Activated CD4-positive, CD25-positive, alpha-beta regulatory T cell treated with anti-CD3 and anti-CD28 coated beads, Interleukin-2, amount 50 U/mL, for 72 hours (primary cell): ENCODE measurements at places on chromosomes 6 and 20.

- no peak for DNase-seq
Observed at GRCh38 chr6:13920552-13920951, 4.2 kb upstream of the RNF182 start.

DNA sequence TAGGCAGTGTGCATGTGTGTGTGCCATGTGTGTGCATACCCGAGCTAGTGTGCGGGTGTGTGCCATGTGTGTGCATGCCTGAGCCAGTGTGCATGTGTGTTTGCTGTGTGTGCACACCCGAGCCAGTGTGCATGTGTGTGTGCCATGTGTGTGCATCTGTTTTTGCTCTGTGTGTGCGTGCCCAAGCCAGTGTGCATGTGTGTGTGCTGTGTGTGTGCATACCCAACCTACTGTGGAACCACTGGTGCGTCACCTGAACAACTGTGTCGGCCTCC, 5.7 kb downstream of the RBBP8NL start:
- DNase-seq = no peak

GRCh38 chr6:40852779-40853373, 186.1 kb downstream of the UNC5CL start:
- DNase-seq = peak; percentile 34

GRCh38 chr6:155212106-155212505, 51.7 kb upstream of the CLDN20 start:
- no peak for DNase-seq

DNA sequence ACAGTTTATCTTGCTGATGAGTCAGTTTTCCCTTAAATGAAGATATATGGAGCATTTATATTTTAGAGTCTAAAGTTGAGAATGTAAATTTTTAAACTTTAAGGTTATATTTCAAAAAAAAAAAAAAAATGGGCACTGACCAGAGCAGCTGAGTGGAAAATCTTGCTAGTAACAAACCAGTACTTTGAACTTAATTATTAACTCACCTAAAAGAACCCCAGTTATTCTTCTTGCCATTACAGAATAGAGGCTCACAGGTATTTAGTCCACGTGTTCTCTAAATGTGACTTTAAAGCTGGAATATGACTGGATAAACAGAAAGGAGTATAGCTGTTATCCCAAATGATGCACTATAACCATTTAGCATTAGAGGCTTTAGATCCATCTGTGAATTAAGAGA, 178.4 kb downstream of the COL9A1 start:
- no peak for DNase-seq

DNA sequence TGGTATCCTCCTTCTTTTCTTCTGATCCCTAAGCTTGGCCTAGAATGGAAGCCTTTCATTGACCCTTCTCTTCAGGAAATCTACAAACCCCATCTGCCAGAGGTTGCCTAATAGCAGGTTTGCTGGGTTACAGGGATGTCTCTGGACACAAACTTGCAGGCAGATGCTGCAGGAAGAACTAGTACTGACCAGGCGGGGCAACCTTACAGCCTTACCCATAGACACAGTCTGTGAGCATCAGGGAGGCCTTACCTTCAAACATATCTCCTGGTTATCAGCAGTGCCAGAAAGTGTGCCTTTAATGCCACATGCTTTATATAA, 2.6 kb downstream of the SCUBE3 start:
- DNase-seq = no peak

GRCh38 chr20:33507461-33507860, 17.6 kb downstream of the CBFA2T2 start:
- DNase-seq = no peak

GRCh38 chr20:7723284-7723683, 217.0 kb downstream of the HAO1 start:
- DNase-seq = no peak

GRCh38 chr6:139126255-139126654, 8.6 kb upstream of the HECA start:
- DNase-seq = no peak

GRCh38 chr6:112906726-112907125, 559.6 kb downstream of the RFPL4B start:
- no peak for DNase-seq

DNA sequence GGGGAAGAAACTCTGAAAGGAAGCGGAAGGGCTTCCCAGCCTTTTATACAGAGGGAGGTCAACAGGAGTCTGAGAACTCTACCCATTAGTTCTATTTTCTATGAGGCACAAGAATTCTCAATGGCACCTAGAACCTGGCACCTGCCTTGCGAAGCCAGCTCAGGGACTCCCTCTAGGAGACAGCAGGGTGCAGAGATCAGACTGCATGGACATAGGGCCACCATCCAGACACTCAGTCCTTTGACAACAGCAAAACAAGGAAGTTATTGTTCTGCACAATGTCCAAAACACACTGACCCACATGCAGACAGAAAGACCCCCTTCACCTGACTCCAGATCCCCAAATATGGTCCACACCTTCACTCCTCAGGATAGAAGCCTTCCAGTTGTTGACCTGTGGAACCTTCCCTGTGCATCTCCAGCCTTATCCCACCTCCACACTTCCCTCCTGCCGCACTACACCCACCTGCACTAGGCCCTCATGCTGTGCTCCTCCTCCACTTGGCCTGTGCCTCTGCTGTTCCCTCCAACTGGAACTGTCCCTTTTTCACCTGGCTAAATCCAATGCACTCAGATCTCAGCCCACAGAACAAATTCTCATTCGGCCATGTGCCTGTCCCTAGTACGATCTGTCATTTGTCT, 27.8 kb downstream of the ACSS1 start:
- no peak for DNase-seq

GRCh38 chr20:25049261-25050060, 8.5 kb downstream of the ACSS1 start:
- no peak for DNase-seq

GRCh38 chr6:152571089-152571488, 66.1 kb downstream of the SYNE1 start:
- no peak for DNase-seq

GRCh38 chr20:23233341-23233740, 117.2 kb upstream of the NXT1 start:
- no peak for DNase-seq

- DNase-seq = no peak
Observed at GRCh38 chr6:28208111-28208659, 16.9 kb upstream of the ZSCAN9 start.

GRCh38 chr20:60478533-60478932, 520.3 kb downstream of the CDH26 start:
- DNase-seq = no peak

GRCh38 chr6:154386848-154387717, 30.5 kb upstream of the IPCEF1 start:
- no peak for DNase-seq

- DNase-seq = peak; percentile 61
Observed at GRCh38 chr6:37171201-37171969, 1.4 kb downstream of the PIM1 start.

- peak; percentile 30 for DNase-seq
Observed at GRCh38 chr6:82365016-82365795, 1.6 kb downstream of the TPBG start.

DNA sequence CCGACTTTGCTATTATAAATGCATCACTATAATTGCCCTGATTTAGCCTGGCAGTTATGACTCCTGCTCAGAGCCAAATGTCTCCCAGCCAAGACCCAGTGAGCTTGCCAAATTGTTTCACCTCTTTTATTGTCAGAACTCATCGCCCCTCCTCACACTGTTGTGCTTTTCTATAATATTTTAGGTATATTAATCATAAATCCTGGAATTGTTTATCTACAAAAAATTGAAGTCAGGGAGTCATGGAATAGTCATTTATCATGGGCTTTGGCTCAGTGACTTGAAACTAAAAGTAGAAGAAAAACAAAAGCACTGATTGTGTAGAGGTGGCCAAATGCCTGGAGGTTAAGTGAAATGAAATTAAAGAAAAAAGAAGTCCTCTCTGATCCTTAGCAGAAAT, 85.6 kb downstream of the PFDN4 start:
- no peak for DNase-seq

DNA sequence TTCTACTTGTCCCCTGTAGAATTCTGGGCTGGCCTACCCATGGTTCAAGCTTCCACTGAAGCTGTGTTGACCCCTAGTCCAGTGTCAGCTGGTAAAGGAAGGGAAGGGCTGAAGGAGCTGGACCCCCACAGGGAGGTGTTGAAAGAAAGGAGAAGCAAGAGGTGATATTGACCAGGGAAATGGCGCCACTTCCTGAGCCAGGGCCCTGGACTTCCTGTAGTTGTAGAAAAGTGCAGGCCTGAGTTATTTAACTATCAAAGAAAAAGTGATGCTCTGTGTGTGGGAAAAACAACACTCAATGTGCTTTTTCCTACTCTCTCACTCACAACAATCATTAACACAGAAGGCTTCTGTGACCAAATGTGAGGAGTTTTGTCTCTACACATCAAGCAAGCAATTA, 60.0 kb upstream of the IER3 start:
- no peak for DNase-seq

- DNase-seq = no peak
Observed at GRCh38 chr20:1163105-1163504, 21.7 kb downstream of the TMEM74B start.

DNA sequence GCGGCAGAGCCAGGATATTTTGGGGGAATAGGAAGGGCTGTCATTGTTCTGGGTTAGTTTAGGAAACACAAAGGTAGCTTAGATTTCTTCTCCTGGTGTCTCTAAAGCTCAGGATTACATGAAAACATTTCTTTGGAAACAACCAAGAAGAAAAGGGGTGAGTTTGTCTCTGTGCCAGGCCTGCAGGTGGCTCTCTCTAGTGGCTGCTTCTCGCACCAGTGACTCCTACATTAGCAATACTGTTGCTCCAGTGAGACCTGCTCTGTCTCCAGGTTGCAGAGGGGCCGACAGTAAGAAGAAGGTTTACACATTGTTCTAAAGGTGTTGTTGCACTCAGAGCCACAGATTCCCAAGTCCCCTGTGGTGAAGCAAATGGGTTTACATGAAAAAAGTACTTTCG, 104.6 kb upstream of the GLP1R start:
- no peak for DNase-seq

DNA sequence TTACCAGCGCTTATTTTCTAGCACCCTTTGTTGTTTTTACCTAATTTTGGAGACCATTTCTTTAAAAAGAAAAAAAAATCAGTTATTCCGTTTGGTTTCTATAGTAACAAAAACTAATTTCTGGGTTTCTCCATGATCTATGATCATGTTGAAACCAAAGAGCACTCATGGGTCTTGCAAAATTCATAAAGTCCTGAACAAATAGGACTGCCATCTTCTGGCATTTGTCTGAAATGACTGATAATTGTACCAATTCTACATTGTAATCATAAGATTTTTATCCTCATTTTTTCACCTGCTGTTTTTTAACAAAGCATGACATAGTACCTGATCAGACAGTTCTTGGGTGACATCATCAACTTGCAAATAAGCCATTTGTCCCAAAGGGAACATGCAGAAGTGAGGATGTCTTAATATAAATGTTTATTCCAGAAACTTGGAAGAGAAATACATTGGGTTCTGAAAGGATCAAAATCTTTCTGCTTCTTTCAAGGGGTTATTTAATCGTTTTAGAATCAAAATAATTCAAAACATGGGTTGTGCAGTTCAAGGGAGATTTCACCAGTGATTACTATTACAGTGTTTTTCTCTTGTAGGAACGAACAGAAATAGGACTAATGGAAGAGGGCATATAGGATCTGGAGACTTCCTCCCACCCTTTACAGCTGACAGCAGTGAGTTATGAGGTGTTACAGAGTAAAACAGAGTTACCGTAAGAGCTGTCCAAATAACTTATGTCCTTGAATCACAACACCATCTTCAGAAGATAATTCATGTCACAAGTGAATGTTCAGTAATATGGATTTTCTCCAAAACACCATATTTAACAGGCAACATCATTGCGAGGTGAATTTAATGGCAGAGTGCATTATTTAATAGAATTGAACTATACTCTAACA, 87.1 kb upstream of the GJE1 start:
- no peak for DNase-seq

GRCh38 chr6:167037762-167038161, 38.6 kb downstream of the CEP43 start:
- DNase-seq = no peak

DNA sequence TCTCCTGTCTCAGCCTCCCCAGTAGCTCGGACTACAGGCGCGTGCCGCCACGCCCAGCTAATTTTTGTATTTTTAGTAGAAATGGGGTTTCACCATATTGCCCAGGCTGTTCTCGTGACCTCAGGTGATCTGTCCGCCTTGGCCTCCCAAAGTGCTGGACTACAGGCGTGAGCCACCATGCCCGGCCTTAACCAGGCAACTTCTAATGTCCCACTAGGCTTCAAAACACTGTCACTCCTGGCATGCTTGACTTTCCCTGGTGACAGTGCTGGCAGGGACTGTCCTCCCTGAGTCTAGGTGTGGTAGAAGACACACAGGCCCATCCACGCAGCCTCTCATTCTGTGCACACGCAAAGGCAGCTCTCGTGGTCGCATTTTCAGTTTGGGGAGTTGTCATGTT, 11.6 kb upstream of the EZR start:
- no peak for DNase-seq

DNA sequence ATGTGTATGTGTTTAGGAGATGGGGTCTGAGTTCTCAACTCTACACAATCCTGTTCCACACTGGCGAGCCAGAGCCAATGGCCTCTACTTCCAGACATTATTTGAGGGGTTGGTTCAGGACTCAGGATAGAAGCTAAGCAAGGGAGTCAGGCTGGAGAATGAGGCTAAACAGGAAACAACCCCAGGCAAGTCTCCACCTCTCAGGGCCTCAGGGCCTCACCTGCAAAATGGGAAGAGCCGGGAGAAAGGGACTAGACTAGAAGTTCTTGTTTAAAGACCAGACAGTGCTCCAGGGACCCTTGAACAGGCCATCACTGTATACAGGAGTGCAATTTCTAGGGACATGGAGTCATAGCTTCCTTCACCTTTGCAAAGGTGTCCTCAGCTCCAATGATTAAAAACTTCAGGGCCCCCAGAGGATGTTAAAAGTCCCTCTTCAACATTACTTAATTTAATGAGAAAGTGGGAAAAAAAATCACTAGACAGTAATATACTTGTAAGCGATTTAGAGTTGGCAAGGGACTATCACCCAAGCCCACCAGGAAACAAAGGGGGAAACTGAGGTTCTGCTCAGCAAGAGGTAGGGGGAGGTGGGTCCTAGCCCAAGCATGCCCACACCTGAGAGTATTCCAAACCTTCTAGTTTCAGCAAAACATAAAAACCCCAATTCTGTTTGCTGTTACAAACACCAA, 41.7 kb downstream of the ZMYND8 start:
- DNase-seq = no peak

- no peak for DNase-seq
Observed at GRCh38 chr6:117619178-117619577, 16.9 kb upstream of the GOPC start.

DNA sequence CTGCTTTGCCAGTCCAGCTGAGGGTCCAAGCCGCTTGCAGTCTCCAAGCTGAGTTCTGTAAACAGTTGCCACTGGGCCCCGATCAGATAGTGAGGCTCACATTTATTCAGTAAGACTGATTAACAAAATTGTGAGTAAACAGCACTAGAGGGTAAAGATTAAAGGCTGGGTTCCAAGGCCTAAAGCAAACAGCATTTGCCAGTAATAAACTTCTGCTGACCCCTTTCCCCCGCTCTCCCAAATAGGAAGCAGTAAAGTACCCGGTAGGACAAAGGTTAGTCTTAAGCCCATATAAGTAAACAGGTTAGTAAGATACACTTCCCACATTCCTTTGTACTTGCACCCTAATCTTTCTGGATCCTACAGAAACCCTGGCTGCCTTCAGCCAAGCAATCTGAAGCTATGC, 181.8 kb downstream of the MEI4 start:
- DNase-seq = no peak

- no peak for DNase-seq
Observed at GRCh38 chr6:13175759-13176158, 152.6 kb downstream of the TBC1D7 start.
